ENCODE measurements at places on chromosomes 1 and 21.
A peak's percentile ranks its signal among the peaks of the same experiment; 100 is the strongest.

- DNase-seq = peak; percentile 50
These were observed 14.9 kb downstream of the PDIK1L start for GRCh38 chr1:26126321-26127084.

DNA sequence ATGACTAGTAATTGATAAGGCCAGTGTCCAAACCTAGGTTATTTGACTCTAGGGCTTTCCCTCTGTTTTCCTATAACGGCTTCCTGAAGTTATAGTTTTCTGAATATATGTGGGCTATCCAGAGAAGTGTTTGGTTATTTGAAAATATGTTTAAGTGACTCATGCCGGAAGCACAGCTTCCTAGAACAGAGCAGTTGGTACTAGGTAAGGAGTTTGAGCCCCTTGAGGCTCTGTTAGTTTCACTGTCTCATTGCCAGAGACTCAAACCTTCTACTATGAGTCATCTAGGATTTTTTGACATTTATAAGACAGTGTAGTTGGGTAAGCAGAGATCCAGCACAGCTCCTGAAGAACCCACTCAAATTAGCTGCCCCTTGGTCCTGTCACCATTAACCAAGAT lies 27.1 kb upstream of the LEPR start:
- DNase-seq = no peak

DNA sequence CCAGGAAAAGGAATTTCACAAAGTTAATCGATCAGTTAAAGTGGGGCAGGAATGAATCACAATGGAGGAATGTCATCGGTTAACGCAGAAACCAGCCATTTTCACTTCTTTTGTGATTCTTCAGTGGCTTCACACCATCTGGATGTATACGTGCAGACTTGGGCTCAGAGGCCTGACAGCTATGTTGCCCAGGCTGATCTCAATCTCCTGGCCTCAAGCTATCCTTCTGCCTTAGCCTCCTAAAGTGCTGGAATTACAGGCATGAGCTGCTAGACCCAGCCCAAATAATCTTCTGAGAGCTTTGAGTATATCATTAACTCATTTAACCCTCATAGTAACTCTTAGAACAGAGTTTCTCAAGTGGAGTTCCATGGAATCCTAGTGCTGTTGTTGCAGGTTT lies 126.5 kb upstream of the VANGL1 start:
- DNase-seq = no peak

DNA sequence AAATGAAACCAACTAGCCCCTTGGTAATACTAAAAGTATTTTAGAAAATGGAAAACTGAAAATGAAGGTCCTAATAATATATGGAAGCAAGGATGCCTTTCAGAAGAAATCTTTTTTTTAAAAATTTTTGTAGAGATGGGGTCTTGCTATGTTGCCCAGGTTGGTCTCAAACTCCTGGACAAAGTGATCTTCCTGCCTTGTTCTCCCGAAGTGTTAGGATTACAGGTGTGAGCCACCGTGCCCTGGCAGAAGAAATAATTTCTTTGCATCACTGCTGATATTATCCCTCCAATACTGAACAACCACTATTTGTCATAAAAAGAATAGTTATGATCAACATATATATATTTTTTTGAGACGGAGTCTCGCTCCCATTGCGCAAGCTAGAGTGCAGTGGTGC lies 25.6 kb downstream of the SELENOF start:
- no peak for DNase-seq

- no peak for DNase-seq
These were observed 16.4 kb downstream of the FOXJ3 start for GRCh38 chr1:42318601-42319000.

DNA sequence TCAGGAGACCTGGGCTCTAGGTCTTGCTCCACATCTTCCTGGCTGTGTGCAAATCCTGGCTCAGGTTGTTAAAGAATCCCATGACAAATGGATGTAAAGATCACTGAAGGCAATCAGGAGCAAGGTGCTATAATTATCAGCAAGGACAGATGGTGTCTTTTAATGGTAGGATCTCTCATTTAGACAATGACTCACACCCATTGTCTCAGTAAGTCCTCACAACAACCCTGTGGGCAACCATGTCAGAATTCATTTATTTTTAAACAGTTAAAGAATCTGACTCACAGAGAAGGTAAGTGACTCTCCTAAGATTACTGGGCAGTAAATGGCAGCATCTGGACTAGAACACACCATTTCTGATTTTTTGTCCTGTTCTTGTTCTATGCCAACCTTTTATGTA lies 32.8 kb downstream of the RNASEL start:
- DNase-seq = no peak

- DNase-seq = no peak
These were observed 140.9 kb downstream of the ROR1 start for GRCh38 chr1:63914706-63915105.

- no peak for DNase-seq
These were observed 19.2 kb upstream of the DPH5 start for GRCh38 chr1:101044749-101045148.
